ENCODE measurements at places on chromosomes 7 and 10.

DNA sequence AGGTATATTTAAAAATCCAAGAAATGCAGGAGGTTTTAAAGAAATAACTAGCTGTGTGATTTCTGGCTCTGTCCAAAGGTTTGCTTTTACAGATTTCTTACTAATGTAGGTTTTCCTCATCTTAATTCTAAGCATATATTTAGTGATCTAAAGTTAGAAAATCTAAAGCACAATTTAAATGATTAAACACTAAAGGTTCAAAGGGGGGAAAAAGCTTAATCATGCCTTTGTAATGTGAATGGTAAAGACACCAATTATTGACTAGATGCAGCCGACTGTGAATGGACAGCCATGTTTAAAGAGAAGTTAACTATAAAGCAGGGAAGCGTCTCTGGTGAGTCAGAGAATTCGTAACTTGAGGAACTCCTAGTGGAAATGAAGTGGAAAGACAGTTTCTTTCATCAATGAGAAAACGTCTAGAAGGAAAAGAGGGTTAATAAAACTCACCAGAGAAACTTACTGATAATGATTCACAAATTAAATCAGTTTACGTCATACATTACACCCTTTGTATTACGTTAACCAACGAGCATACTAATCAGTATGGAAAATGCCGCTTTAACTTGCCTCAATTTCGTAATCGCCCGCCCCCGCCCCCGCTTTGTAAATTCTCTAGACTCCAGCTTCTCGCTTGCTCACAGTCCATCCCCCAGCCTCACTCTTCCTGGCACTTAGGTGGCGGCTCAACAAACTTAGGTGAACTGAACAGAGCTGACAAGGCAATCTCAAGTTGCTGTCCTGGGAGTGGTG lies 1.1 kb upstream of the HBP1 start:
- peak; percentile 78 for DNase-seq

- DNase-seq: no peak
These were observed 64.6 kb downstream of the WDR37 start for GRCh38 chr10:1120801-1121211.

- no peak for DNase-seq
These were observed 511.2 kb upstream of the KCND2 start for GRCh38 chr7:119761776-119762175.

- no peak for DNase-seq
These were observed 33.6 kb downstream of the WIPF3 start for GRCh38 chr7:29839921-29840320.

DNA sequence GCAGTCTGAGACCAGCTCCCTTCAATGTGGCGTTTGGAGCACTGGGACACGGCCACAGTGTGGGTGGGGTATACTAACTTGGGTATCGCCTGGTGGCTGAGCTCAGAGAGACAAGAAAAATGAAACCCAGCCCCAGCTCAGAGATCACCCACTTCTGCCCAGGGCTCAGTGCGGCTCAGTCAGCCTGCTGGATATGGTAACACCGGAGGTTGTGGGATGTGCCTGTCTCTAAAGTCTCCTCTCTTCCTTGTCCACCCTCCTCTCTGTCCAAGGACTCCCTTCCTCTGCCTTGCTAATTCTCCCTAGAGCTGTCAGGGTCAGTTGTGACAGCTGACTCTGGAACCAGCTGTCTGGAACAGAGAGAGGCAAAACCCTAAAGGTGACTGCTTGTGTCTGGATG lies 149.1 kb downstream of the PTPN20 start:
- no peak for DNase-seq

DNA sequence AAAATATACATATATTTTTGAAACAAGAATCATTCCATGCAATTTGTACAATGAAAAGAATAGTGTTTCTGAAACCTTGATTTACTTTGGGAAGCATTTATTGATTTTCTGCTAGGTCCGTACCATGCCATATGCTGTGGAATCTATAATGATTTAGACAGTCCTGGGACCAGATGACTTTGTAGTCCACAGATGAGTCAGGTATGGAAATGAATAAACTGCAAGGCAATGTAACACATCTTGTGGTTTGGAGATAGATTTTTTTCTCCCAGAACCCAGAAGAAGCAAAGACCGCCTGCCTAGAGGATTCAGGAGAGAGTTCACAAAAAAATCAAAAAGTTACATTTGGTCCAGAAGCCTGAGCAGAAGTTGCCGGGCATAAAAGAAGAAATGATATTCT lies 190.4 kb downstream of the GPR37 start:
- peak; percentile 15 for DNase-seq

DNA sequence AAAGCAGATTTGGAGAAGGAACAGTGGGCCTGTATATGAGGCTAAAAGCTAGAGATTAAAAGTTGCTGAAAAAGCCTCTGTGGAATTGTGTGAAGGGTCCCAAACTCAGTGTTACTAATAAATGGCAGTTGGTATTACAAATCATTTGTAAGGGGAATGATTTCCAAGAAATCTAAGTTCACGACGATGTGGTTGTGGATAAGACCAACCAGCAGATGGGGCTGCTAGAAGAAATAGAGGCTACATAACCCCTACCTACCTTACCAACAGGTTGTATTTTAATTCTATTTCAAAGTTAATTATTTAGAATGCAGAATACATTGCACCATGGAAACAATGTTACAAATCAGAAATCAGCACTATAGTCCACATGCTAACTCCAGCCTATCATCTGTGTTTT lies 377.1 kb downstream of the HPSE2 start:
- DNase-seq: peak; percentile 37

- DNase-seq: peak; percentile 87
These were observed 23.3 kb upstream of the ZNF282 start for GRCh38 chr7:149171892-149172533.

DNA sequence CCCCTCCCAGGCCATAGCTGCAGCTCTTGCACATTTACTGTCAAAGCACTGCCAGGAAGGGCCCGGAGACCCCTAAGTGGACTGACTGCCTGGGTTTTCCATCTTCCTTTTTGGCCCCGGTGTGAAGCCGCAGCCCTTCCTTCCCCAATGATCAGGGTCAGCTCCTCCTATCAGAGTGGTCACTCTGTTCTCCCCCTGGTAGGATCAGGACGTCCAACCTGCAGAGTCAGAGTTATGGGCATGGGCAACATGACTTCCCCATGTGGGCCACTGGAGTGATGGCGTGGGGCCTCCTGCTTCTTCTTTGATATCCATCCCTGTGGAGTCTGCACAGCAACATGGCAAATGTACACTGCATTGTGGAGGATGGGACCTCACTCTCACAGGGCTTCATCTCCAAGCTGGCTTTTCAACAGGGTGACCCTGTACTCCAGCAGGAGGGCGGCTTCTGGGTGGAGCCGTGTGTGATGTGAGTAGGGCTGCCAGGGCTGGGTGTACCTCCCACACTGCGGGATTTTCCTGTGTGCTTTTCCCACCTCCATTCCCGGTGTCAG lies 6.4 kb upstream of the RAMP3 start:
- DNase-seq: no peak

DNA sequence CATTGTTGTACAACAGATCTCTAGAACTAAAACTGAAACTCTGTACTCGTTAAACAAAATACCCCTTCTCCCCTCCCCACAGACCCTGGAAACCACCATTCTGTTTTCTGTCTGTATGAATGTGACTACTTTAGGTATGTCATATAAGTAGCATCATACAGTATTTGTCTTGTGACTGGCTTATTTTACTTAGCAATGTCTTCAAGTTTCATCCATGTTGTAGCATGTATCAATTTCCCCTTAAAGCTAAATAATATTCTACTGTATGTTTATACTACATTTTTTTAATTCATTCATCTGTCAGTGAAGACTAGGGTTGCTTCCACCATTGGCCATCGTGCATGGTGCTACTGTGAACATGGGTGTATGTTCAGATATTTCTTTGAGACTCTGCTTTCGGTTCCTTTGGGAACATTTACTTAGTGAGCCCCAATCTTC lies 71.2 kb upstream of the RPA3 start:
- DNase-seq: no peak

GRCh38 chr7:120960714-120961113 lies 10.1 kb downstream of the ING3 start:
- no peak for DNase-seq

- no peak for DNase-seq
These were observed 185.0 kb upstream of the TCERG1L start for GRCh38 chr10:131496351-131497052.

DNA sequence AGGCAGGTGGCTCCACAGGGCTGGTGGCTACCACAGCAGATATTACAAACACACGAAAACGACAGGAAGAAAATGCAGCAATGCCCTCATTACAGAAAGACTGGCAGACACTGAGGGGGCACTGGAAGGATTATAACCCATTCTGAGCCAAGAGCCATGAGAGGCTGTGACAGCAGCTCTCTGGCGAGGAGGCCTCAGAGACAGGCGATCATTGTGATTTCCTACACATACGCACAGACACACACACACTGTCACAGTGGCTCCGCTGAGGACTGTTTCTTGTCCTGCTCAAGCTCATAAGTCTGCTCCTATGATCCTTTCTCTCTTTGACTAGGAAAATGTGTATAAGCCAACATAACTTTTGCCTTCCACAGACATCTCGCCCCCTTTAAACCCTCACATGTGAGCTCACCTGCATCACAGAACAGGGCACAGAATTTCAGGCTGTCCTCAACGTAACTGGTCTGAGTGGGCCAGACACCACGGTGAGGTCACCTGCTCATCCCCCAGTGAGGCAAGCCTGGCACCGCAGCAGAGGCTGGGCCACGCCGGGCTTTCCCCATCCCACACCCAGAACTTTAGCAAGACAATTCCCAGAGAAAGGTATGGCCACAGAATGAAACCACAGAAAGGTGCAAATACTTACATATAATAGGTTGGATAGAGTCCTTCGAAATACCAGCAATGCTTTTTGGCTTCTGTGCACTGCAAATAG lies 51.7 kb downstream of the VOPP1 start:
- DNase-seq: no peak

DNA sequence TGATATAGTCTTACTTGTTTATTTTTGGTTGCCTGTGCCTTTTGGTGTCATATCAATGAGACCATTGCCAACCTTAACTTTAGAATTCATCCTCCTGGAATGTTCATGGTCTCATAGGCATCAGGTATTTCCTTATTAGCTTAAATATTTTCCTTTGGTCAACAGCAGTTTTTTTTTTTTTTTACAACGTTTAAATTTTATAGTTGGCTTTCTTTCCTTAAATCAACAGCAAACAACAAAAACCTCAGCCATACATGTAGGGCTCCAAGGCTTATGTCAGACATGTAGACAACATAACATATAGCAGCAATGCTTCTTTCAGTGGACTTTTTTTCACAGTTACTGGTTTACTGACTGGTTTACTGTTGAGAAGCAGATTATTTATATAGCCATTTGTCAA lies 22.7 kb downstream of the ENTPD7 start:
- peak; percentile 33 for DNase-seq

DNA sequence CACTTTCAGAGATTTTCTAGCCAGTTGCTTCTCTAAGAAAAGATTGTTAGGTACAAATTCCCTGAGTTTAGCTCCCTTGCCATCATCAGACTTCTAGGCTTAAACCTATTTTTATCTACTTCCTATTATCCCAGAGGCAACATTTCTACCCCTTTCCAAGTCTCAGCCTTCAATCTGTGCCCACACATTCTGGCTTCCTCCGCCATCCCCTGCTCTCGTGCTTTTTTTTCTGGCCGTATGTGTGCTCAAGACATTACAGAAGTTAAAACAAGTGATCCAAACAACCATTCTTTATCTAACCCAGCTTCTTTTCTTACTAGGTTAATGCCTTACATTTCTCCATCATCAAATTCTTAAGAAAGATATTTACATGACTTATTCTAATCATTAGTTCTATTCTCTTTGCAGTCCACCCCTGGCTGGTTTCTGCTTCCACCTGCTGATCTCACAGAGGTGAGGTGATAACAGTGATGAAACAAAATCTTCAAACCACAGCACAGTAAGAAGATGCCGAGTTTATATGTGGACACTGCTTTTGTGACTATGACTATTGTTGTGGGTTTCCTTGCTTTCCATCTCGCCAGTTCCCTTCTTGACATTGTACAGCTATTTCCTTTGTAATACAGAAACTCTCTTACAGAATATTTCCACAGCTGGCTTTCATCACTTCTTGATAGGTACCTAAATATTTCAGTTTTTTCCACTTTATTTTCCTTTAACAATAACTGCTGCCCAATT lies 18.3 kb upstream of the CDK6 start:
- DNase-seq: no peak

GRCh38 chr7:145265180-145265579 lies 429.3 kb upstream of the TPK1 start:
- DNase-seq: peak; percentile 6

DNA sequence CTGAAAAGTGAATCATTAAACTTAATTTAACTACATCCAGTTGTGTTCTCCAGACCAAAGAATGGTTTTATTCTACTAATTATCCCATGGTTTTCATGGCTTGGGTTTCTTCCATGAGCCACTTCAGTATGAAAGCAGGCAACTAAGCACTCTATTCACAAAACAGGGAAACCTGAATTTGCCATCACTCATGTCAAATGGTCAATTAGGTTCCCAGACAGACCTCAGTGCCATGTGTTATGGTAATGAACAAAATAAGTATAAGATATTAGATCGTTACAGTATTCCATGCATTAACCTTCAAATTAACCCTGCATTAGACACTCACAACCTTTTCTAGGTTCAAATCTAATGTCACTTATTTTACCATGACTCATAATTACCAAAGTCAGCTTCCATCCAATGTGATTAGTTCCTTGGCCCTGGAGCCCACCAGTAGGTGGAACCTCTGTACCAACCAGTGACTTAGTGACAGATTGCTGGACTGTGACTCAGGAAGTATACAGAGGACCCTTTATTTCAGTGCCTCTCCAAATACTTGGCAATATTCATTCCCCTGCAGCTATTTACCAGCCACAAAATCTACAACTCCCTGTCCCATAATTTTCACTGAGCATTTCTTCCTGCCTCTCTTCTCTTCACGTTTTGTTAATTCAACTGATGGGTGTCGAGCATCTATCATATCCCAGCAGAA lies 1270.2 kb upstream of the SORCS1 start:
- DNase-seq: peak; percentile 31

DNA sequence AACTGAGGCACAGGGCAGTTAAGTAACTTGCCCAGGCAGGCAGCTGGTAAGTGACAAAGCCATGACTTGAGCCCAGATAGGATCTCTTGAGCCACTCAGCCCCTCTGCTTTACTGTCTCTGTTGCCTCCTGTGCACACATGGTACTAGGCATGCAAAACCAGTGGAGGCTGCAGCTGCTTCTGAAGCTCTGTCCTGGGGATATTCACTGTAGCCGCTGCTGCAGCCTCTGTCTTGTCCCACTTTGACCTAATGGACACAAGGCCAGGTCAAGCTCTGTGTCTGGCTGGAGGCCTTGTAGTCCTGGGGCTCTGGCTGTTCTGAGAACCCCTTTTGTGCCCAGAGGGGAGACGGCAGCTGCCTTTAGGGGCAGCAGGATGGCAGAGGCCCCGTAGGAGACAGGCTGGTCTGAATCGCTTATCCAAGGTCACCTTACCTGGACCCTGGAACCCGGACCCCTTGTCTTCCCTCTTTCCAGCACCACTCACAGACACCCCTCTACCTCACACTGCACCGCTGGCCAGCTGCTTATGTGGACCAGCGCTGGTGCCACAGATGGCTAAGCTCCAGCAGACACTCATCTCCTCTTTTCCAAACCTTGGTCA lies 57.6 kb downstream of the TSPAN15 start:
- DNase-seq: no peak

GRCh38 chr7:69245646-69246045 lies 352.6 kb upstream of the AUTS2 start:
- DNase-seq: no peak

- peak; percentile 69 for DNase-seq
These were observed 2.7 kb upstream of the HERPUD2 start for GRCh38 chr7:35697414-35698175.

GRCh38 chr10:35961501-35961900 lies 319.4 kb upstream of the FZD8 start:
- peak; percentile 71 for DNase-seq

GRCh38 chr7:16210171-16210570 lies 211.2 kb downstream of the CRPPA start:
- no peak for DNase-seq

- no peak for DNase-seq
These were observed 41.3 kb downstream of the RBM33 start for GRCh38 chr7:155685791-155686160.
